ENCODE measurements at places on chromosomes 3 and 15.
A peak's percentile ranks its signal among the peaks of the same experiment; 100 is the strongest.

GRCh38 chr3:23239211-23240068 lies 36.3 kb downstream of the UBE2E2 start:
- no peak for DNase-seq

DNA sequence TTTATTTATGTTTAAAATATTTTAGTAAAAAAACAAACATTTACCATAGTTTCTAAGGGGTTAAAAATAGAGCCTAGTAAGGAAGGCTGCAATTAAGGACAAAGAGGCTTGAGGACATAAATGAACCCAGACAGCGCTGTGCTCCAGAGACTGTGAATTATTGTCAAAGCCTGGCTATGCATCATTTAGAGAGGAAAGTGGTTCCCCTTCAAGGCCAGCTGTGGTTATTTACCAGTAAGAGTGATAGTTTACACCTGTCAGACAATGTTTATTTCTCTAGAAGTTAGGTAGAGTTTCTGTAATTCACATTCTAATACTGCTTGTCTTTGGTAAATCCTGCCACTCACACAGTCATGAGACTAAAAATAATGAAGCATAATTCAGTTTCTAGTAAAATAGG lies 32.4 kb upstream of the PIK3R4 start:
- no peak for DNase-seq

DNA sequence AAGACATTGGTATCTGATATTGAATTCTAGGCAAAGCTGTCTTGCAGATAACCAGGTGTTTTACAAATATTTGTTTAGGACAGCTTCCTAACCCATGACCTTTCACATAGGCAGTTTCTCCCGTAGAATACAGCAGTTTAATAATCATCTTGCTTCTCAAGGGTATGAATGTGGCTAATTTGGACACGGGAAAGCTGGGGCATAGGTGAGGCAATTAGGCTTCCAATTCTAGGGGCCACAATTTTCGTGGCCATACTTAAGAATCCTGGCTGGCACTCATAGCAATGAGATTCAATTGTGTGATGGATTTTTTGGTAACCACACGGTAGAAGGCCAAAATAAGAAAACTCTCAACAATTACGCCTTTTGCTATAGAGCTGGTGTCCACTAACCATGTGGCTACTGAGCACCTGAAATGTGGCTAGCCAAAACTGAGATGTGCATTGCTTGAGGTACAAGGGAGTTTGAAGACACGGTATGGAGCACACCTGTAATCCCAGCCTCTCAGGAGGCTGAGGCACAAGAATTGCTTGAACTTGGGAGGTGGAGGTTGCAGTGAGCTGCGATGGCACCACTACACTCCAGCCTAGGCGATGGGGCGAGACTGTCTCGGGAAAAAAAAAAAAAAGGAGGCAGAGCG lies 34.4 kb downstream of the TFRC start:
- no peak for DNase-seq

GRCh38 chr3:187211532-187212195 lies 14.4 kb downstream of the RTP1 start:
- DNase-seq, result no peak

DNA sequence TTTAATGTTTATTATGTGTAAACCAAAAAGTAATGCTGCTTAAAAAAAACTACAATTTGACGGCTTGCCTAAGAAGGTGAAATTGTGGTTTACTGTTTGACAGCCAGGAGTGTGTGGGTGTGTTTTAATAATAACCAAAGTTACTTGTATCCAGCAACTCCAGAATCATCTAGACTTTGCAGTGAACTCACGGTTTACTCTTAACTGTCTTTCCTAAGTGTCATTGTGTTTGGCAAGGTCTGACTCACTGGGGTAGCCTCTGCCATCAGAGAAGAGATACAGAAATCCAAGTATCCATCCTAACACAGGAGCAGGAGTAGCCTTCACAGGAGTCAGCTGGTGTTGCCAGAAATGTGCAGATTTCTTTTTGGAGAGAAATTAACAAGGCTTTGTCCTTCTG lies 151.1 kb downstream of the CTNNB1 start:
- DNase-seq, result no peak

- no peak for DNase-seq
These were observed 198.7 kb upstream of the CMC1 start for GRCh38 chr3:28042707-28043106.

DNA sequence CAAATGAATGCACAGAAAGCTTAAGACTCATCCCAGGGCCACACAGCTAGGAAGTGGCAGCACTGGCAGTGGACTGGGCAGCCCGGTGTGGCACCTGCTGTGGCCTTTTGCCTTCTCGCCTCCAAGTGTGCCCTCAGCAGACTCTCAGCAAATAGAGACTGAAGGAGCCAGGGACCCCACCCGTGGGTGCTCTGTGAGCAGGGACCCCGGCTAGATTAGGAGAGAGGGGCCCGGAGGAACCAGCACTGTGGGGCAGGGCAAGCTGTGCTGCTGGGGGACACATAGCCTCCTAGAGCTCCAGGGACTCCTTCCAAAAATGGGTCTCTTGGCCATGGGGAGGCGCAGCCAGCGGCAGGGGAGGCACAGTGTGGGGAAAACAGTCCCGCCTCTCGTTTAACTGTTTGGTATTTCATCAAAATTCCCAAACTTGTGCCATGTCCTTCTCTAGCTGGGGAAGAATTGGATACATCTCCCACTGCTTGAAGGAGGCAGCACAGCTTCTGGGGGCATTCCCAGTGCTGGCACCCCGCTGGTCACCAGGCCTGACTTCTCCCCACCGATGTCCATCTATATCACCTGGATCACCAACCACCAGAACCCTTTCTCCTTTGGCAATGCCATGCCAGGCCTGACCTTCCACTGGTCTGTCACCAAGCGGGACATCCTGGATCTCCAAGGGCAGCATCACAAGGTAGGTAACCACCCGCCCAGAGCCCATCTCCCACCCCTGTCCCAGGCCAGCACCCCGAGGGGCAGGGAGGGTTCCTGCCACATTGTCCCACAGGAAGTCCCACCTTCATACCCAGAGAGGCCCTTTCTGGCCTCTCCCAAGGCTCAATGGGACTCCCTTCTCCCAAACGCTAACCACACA lies 12.0 kb upstream of the TXNRD3 start:
- DNase-seq, result no peak

- no peak for DNase-seq
These were observed 427.7 kb downstream of the GABRG3 start for GRCh38 chr15:27398631-27399161.

- peak; percentile 71 for DNase-seq
These were observed 1.2 kb downstream of the CADPS start for GRCh38 chr3:62873761-62874710.

- DNase-seq, result no peak
These were observed 224.7 kb downstream of the CACNA2D3 start for GRCh38 chr3:54347060-54347459.

GRCh38 chr3:122123850-122124249 lies 59.6 kb upstream of the CASR start:
- no peak for DNase-seq

GRCh38 chr3:101009386-101009785 lies 16.2 kb upstream of the ABI3BP start:
- no peak for DNase-seq

- peak; percentile 37 for DNase-seq
These were observed 146.1 kb upstream of the IQSEC1 start for GRCh38 chr3:13219077-13219901.

- peak; percentile 82 for DNase-seq
These were observed at the start of gene GCHFR for GRCh38 chr15:40763801-40764628. Gene GCHFR (plus strand): TSS chr15:40764068. CDS start chr15:40764181, 113 bp downstream.

GRCh38 chr15:91331581-91331980 lies 231.5 kb downstream of the SV2B start:
- no peak for DNase-seq

DNA sequence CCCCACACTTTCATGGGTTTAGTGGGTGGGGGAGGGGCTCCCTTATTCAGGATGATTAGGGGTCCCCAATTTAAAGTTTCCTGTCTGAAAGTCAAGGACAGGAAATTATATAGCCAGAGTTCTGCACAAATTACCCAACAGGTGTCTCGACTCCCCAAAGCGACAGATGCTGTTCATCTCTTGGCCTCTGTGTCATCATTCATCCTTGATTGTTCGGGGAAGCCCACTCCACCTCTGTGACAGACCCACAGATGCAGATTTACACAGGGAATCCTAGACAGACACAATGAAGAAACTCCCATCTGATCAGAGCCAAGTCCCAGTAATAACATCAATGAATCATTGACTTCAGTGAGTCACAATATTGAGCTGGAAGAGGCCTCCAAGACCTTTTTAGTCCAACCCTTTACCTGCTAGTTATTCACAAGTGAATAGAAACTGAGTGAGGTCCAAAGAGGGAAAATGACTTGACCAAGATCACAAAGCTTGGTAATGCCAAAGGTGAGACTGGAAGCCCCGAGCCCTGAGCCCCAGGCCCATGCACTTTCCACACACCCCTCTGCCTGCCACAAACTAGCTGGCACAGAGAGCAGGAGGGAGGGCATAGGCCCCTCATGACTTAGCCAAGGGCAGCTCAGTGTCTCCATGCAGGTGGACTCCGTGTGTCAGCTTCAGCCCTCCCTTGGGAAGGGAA lies 7.9 kb upstream of the SRP14 start:
- no peak for DNase-seq

DNA sequence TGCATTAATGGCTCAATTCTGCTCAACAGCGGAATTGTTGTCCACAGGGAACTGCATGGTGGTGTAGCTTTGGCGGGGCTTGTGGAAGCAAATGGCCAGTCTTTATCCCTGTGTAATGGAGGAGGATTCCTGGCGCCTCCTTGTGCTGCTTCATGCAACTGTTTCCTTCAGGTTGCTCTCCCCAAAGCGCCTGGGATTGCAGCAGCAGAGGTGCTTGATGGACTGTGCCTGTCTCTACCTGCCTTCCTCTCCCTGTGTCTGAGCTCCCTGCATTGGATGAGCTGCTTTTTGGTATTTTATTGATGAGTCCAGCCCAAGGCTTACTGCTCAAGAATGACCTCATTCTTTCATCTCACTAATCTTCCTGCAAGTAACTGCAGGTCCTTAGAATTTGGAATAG lies 72.9 kb upstream of the NDN start:
- no peak for DNase-seq

DNA sequence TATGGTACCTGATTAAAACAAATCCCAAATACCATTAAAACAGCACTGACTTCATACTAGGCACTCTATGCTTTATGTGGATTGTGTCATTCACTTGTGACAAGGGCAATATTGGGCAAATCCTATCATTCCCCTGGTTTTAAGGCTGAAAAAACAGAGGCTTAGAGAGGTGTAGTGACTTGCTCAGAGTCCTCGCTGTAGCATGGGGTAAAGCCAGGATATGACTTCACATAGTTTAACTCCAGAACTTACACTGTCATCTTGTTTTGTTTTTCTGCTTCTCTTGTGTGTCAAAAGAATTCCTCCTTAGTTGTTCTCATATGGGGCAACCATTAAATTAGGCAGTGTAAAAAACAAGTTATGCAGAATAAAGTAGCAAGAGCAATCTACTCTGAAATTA lies 40.3 kb upstream of the ICE2 start:
- DNase-seq, result no peak

GRCh38 chr3:108862865-108863798 lies 40.5 kb downstream of the TRAT1 start:
- no peak for DNase-seq

DNA sequence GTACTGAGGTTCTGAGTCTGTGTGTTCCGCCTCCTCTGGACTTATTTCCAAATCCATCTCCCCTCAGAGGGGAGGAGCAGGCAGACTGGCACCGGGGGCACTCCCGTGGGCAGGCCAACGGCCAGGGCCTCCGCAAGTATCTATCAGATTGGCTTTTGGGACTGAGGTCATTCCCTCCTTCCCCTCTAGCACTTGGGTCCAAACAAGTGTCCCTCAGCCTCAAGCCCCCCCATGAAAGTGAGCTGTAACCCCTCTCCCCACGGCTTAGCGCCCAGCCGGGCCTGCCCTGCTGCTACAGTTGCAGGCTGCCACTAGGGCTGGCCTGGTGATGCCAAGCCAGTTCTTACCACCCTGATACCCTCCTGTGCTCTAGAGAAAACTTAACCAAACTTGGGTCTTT lies 17.4 kb downstream of the ITGA11 start:
- DNase-seq, result no peak

GRCh38 chr3:14870783-14871060 lies 52.0 kb downstream of the FGD5 start:
- DNase-seq, result no peak

GRCh38 chr15:25959100-25959499 lies 96.0 kb upstream of the ATP10A start:
- no peak for DNase-seq

DNA sequence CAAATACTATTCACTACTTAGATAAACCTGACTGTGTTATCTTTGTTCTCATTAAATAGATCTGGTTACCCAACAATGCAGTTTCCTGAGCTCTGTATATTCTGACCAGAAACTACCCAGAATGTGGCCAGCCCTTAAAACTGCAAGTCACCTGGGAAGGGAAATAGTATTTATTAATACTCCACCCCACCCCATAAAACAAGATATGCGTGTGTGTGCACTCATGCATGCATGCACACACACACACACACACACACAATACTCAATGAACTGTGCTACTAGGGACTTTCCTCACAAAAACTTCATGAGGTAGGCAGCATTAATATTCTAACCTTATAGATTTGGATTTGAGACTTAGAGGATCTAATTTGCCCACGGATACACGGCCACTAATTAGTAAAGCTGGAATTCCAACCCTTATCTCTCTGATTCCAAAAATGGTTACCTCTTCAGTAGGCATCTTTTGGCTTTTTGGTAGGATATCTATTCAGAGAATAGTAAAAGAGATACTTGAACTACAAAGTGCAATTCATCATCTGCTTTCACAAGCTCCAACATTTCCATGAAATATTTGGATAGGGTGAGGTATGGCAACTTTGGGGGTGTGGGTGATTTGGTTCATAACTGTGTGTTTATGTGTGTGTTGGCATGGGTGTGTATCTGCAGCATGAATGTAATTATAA lies 197.0 kb upstream of the CFAP20DC start:
- no peak for DNase-seq

- DNase-seq, result no peak
These were observed 186.7 kb downstream of the TJP1 start for GRCh38 chr15:29635513-29636098.

DNA sequence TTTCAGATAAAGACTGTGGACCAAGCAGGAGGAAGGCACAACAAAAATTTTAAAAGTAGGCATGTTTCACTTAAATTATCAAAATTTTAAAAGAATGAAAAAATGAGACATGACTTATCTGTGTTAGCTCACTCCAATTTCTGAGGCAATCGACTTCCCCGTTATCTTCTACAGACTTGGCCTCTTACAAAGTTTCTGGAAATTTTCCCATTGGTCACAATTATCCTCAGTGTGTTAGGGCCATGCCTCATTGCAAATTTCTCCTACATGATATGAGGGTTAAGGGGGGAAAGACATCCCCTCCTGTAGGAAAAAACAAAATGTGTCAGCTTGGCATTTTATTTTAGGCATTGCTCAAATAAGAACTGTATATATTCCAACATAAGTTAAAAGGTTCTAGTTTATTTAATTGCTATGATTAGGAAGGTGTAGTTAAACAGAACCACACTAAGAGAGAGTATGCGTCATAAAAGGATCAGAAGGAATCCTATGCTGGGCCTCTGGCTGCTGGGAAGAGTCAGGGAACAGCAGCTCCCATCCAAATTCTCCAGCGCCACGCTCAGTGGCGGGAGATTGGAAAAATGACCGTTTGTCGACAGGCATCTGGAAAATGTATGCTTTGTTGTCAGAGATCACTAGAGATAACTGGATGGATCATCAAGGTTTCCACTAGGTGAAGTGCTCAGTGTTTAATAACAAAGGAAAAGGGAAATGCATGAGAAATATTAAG lies 463.6 kb upstream of the NR2F2 start:
- no peak for DNase-seq

- DNase-seq, result no peak
These were observed 25.1 kb upstream of the ADAMTS7 start for GRCh38 chr15:78836333-78836732.
